ENCODE measurements at places on chromosomes 13 and 19.

DNA sequence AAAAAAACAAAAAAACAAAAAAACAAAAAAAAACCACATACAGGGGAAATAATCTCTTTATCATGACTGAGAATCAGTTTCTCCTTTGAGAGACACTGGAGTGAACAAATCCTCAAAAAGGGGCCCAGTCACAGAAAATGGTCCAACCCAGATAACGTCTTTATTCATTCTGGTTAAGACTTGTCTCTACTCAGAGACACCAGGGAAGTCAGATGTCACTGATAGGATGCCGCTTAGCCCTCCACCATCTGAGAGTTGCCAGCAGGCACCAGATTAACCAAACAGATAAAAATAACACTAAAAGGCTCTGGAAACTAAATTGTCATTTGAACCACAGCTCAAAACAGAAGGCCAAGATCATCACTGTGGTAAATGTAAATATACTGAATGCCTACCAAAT lies 1163.4 kb upstream of the ATXN8OS start:
- no peak for DNase-seq

GRCh38 chr13:97369261-97369893 lies 64.6 kb upstream of the RAP2A start:
- DNase-seq, result no peak

GRCh38 chr19:48992581-48993174 lies 431 bp downstream of the GYS1 start:
- no peak for DNase-seq

DNA sequence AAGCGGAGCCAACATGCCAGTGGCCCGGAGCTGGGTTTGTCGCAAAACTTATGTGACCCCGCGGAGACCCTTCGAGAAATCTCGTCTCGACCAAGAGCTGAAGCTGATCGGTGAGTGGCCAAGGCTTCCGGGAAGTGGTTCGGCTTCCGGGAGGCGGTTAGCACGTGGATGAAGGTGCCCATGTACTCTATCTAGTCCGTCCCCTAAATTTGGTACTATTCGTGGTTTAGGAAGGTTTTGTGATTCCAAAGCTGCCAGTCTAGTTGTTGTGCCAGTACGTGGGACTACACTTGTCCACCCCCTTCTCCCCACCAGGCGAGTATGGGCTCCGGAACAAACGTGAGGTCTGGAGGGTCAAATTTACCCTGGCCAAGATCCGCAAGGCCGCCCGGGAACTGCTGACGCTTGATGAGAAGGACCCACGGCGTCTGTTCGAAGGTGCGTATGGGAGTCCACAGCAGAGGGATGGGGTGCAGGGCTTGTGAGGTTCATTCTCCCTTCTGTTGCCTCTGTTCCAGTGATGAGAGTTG lies 579 bp downstream of the RPS9 start:
- no peak for DNase-seq

DNA sequence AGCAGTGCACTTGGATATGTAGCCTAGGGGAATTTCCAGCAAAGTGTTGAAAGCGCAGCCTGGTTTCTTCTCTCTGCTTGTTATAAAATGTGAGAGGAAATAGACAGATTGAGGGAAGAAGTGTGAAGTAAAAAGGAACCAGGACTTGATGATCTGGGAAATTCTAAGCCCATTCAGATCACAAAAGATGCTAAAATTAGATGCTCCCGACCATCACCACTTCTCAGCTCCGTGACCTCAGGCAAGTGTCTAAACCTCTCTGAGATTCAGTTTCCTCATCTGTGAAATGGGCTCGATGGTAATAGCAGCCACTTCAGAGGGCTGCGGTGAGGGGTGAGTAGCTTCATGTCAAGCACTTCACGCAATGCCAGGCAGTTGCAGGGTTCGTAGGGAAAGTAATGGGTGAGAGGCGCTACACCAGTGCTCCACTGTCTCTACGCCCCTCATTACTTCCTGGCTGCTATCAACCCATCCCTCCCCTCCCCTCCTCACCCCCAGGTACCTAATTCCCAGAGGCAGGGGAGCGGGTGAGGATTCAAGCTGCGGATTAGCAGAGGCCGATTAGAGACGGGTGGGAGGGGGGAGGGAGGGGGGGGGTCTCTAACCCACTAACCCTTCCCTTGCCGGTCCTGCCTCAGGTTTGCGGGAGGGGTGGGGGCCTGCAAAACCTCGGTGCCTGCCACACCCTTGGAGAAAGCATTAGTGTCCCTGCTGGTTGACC lies 9.0 kb upstream of the NFIC start:
- no peak for DNase-seq

GRCh38 chr13:20350819-20351218 lies 118.7 kb upstream of the GJB6 start:
- no peak for DNase-seq

- DNase-seq, result no peak
These were observed 12.5 kb upstream of the MZF1 start for GRCh38 chr19:58585442-58586132.

DNA sequence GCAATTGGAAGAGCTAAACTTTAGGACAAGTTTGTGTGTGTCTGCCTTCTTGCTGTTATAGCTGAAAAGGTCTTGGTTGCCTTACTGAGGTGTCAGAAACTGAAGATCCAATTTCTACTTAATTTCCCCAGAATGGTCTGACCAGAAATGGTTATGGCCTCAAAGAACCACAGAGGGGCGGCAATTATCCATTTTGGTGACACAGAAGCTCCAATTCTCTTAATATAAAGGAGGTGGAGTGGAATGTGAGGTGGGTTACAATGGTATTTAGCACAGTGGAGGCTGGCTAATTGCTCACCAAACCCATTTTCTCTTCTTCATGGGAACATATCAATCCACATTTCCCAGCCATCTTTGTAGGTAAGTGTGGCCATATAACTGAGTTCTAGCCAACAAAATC lies 1157.2 kb downstream of the OLFM4 start:
- DNase-seq, result no peak

DNA sequence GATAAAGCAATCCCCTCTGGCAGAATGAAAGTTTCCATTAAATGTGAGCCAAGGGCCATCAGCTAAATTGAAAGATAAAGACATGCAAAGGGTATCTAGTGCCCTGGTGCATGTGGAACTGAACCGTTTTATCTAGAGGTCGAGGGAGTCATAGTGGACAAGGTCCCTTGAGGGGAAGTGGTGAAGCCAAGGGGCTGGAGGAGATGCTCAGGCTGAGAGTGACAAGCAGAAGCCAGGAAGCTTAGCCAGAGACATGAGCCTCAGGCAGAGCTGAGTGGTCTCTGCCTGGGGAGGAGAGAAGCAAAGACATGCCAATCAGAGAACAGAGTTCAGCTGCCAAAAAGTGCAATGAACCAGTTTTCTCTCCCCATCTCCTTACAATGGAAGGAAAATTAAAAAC lies 68.1 kb upstream of the SLC10A2 start:
- no peak for DNase-seq

Data from effector CD8-positive, alpha-beta T cell (primary cell).